ENCODE measurements at places on chromosomes 13 and 19.

DNA sequence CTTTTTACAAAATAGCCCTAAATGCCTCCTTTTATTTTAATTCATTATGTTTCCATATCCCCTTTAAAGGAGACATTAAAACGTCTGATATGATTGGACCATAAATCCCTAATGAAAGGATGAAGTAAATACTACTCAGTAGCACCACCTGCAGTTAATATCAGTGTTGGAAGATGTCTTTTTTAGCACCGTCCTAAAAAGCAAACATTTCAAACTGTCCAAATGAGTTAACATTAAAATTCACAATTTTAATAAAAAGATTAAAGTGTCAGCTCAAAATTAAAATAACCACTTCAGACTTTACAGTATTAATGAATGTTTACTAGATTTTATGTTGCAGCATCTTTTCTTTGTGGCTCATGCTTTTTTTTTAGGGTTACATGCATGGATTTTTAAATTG is 12.3 kb downstream of the ZNF507 start:
- no peak for DNase-seq

DNA sequence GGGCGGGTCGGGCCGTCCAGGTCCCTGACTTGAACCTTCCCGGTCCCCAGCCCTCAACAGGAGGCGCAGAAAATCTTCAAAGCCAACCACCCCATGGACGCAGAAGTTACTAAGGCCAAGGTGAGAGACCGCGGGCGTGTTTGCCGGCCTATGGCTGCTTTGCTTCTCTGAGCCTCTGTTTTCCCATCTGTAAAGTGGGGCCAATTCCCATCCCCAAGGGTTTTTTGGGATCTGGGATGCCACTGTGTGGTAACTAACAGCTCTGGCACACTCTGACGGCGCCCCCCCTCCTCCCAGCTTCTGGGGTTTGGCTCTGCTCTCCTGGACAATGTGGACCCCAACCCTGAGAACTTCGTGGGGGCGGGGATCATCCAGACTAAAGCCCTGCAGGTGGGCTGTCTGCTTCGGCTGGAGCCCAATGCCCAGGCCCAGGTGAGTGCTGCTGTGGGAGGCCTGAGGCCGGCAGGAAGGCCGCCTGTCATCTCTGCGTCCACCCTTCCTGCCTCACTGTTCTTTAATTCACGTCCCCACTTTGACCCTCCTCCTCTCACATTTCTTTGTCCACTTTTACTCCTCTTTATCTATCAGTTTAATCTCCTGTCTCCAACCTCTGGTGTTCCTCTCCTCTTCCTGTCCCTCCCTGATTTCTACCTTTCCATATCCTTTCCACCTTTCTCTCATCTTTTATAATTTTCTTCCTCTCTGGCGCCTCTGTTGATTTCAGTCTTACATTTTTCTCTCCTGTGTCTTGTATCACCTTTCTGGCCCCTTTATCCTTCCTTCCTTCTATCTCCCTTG is 7.1 kb downstream of the FUZ start:
- DNase-seq: no peak

GRCh38 chr13:111076155-111077013 is 38.7 kb upstream of the ARHGEF7 start:
- no peak for DNase-seq

- no peak for DNase-seq
Observed at GRCh38 chr19:858868-859843, at the start of gene CFD. Gene CFD (plus strand): TSS chr19:859664. CDS start chr19:859690, 26 bp downstream.

DNA sequence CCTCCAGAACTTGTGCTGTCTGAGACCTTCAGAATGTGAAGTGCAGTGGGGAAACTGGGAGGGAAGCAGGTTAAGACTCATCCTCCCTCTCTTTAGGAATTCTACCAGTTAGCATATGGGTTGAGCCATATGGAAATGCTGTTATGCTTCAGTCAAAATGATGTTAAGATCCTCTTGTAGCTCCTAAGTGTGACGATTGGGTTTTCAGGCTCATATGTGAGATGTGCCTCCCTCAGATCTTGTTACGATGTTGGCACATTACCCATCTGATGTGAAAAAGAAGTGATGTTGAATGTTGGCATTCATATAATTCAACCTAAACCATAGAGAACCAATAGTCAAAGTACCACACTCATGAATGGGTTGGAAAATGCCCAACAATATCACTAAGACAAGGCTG is 67.8 kb upstream of the IPO5 start:
- no peak for DNase-seq

- DNase-seq: no peak
Observed at GRCh38 chr19:18110609-18111232, 13.1 kb downstream of the MAST3 start.

DNA sequence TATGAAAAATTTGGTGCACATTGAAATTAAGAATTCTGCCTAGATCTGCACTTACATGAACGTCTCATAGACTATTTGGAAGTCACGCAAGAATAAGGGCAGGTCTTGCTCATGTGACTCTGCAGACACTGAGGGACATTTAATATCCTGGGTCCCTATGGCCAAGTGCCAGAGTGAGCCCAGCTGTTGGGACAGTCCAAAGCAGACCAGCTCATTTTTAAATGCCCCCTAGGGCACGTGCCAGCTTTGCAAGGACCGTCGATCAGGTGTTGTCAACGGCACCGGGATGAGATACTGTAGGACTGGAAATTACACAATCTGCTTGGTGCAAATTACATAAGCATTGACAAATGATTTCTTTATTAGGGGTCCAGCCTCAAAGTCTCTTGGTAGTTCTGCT is 293.6 kb downstream of the TEX29 start:
- DNase-seq: no peak

DNA sequence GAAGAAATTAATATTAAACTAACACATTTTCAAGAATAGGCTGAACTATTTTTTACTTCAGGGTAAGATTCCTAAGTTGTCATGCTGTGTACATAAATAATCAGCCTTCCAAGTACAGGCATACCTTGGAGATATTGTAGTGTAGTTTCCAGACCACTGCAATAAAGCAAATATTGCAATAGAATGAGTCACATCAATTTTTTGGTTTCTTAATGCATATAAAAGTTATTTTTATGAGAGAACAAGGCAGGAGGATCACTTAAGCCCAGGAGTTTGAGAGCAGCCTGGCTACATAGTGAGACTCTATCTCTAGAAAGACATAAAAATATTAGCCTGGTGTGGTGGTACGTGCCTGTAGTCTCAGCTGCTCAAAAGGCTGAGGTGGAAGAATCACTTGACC is 511.5 kb downstream of the UQCRFS1 start:
- no peak for DNase-seq

DNA sequence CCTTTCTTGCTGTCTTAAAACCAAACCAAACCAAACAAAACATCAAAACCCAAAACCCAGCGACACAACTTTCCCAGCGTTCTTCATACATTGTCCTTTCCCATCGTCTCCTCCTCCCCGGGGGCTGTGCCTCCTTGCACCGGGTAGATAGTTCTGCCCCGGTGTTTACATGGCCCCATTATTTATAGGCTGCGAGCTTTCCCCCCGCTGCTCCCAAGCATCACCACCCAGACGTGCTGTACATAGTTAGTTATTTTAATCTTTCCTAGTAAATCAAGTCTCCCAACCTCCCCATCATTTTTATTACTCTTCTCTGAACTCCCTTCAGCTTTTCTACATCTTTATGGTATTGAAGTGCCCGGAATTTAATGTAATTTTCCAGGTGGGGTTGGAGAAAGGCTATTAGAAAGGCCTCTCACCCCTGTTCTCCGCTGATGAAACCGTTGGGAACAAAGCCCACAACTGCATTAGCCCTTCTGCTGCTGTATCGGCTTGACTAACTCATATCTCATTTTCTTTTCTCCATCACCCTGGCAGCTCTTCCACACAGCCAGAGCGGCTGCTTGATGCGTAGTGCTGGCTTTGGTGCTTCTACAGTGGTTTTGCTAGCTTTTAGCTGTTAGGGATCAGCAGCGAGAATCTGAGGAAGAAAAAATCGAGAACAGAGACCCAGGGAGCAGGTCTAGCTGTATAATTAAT is 53.1 kb downstream of the FGF9 start:
- no peak for DNase-seq

DNA sequence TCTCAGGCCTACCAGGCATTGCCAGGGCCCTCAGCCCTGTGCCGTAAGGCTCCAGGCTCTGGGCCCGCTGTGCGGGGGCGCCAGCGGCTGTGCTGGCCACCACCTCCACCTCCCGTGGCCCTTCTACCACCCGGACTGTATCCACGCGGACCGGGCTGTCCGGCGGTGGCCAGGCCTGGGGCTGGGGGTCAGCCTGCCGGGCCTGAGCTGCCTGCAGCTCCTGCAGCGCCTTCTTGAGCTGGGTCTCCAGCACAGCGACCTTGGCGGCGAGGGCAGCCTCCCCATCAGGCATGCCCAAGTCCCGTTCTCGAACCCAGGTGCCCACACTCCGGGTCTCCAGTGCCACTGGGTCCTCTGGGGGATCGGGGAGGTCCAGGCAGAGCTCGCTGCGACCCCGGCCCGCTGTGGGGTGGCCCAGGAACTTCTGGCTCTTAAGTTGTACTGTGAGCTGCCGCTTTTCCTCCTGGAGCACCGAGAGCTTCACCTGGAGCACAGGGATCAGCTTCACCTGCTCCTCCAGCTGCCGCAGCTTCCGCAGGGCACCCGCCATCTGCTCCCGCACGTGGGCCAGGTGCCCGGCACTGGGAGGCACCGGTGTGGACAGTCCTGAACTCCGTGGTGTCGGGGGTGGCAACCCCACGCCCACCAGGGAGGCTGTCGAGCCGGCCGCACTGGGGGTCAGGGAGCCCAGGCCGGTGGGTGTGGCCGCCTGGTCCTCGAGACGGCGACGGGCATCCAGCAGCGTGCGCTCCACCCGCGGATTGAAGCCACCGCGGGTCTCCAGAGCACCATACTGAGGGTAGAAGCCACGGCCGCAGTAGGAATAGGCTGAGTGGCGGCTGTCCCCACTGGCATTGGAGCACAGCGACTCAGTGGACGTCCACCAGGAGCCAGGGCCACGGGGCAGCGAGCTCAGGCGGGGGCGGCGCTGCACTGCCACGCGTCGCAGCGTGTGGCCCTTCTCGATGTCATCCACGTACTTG is 4.1 kb downstream of the KANK2 start:
- DNase-seq: no peak

DNA sequence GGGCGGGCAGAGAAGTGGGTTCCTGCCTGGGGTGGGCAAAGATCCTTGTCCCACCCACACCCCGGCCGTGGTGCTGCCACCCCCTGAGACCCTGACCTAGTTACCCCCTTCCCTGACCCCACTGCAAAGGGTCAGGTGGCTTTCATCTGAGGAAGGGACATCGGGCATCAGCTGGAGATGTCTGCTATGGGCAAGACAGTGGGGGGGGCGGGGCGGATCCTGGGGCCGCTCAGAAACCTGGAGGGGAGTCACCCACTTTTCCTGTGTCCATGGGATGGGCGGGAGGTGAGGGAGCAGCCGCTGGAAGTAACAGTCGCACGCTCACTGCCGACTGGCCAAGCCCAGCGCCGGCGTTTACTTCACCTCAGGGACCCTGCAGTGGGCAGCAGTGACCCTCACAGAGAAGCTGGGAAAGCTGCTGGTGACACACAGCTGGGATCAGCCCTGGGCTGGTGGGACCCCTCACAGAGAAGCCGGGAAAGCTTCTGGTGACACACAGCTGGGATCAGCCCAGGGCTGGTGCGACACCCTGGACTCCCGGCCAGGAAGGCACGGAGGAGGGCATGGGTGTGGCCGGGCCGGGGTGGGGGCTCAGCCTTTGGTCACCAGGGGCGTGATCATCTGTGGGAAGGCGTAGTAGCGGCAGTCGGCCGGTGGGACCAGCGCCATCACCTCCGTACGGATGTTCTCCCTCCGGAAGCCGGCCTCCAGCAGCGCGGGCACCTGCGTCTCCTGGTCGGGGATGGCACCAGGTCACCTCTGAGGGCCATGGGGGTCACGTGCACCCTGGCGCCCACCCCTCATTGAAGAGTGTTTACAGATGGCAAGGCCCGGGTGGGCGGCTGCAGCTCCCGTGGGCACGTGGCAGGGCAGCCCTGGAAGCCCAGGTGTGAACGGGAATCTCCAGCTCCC is 4.3 kb downstream of the GAMT start:
- DNase-seq: no peak

DNA sequence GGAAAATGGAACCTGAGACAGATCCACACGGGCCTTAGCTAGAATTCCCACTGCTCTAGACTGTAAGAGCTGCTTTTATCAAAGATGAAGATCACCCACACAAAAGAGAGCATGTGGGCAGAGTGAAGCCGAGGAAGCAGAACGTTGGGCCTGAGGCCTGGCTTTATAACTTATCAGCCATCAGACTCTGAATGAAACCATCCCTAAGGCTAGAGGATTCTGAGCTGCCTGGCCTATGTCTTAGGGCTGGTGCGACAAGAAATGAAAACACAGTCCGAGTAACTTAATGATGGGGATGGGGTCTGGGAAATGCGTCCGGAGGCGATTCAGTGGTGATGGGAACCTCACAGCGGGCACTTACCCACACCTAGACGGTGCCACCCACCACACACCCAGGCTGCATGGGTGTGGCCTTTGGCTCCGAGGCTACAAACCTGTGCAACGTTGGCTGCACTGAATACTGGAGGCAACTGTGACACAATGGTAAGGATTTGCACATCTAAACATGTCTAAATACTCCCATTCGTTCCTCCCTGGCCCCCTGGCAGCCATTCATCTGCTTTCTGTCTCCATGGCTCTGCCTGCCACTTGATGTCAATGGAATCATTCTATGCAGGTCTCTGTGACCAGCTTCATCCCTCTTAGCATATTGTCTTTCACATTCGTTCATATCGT is 62.0 kb downstream of the SLC15A1 start:
- no peak for DNase-seq

DNA sequence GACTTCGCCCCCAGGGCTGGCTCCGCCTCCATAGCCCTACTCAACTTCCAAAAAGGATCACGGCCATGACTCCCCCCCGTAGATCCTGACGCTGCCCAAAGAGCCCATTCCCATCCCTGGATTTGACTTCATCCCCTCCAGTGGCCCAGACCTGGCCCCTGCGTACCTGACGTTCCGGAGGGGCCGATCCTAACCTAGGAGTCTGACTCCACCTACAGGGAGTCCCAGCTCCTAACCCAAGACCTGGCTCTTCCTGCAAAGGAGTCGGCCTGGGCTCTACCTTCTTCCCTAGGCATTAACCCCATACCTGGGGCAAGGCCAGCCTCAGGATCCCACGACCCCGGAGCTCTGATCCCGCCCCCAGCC is 10.8 kb downstream of the STAP2 start:
- no peak for DNase-seq

DNA sequence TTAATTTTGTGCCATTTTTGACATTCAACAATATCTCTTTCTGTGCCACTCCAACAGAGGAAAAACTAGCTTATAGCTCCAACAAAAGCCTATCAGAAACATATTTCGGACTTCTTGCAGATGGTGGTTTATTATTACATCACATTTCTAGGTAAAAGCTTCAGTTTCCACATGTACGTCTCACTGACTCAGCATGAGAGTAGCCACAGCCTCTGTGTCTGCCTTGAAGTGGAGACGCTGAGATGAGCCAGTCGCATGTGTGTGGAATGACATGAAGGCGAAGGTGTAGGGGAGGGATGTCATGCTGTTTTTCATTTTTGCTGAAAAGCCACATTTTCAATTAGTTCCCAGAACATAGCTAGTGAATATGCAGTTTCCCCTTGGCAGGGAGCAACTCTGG is 598.6 kb downstream of the EFNB2 start:
- no peak for DNase-seq

- no peak for DNase-seq
Observed at GRCh38 chr19:51796195-51796679, 1.3 kb downstream of the FPR3 start.

Measured in thoracic aorta (tissue), 2 donors.